ENCODE measurements at places on chromosomes 1 and 21.

- peak; percentile 64 for DNase-seq
Measured at GRCh38 chr1:6348511-6349191, 44.9 kb downstream of the ACOT7 start.

DNA sequence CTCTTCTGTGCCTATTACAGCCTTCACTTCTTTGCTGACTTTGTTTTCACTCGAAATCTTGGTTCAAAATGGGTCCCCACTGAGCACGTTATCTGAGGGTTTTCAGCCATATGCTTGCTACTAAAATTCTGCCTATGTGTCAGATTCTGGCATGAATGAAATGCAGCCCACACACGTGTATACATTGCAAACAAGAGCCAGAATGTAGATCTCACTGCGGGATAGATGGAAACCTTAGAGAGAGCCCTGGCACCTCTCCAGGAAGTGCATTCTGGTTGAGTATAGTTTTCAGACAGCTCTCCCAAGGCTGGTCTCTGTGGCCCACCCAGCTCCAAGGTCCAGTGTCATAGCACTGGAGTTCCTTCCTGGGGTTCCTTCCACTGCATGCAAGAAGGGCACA is 234.7 kb upstream of the GJB5 start:
- DNase-seq, result no peak

GRCh38 chr1:212862111-212862690 is 4.1 kb downstream of the FLVCR1 start:
- no peak for DNase-seq

- no peak for DNase-seq
Measured at GRCh38 chr1:40751802-40752201, 31.8 kb upstream of the KCNQ4 start.

- DNase-seq, result no peak
Measured at GRCh38 chr1:228374711-228375577, 31.7 kb downstream of the TRIM11 start.

GRCh38 chr1:85579622-85580021 is 939 bp upstream of the CCN1 start:
- DNase-seq, result no peak

DNA sequence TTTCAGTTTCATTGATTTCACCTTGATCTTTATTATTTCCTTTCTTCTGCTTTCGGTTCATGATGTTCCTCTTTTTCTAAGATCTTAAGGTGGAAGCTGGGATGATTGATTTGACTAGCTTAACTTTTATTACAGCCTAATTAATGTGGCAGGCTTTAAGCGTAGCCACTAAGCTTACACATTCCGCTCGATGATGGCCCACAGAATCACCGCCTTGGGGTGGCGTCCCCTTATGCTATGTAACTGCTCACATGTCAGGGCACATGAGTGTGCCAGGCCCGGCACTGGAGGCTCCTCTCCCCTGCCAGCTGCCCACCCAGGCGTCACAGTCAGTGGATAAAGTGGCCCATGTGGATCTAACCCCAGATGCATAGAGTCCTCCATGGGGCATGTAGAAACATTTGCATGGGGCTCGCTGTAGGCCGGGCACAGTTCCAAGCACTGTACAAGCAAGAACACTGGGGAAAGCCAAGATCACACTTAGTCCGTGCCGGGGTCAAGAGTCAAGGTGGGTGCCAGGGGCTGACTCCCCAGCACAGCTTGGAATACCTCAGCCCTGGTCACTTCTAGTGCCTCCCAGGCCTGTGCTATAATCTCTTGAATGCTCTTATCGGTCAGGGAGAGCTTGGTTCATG is 41.7 kb downstream of the PKNOX1 start:
- no peak for DNase-seq

GRCh38 chr1:240008298-240008697 is 83.4 kb upstream of the FMN2 start:
- DNase-seq, result no peak

- peak; percentile 68 for DNase-seq
Measured at GRCh38 chr1:206581571-206581981, 30.7 kb downstream of the EIF2D start.

DNA sequence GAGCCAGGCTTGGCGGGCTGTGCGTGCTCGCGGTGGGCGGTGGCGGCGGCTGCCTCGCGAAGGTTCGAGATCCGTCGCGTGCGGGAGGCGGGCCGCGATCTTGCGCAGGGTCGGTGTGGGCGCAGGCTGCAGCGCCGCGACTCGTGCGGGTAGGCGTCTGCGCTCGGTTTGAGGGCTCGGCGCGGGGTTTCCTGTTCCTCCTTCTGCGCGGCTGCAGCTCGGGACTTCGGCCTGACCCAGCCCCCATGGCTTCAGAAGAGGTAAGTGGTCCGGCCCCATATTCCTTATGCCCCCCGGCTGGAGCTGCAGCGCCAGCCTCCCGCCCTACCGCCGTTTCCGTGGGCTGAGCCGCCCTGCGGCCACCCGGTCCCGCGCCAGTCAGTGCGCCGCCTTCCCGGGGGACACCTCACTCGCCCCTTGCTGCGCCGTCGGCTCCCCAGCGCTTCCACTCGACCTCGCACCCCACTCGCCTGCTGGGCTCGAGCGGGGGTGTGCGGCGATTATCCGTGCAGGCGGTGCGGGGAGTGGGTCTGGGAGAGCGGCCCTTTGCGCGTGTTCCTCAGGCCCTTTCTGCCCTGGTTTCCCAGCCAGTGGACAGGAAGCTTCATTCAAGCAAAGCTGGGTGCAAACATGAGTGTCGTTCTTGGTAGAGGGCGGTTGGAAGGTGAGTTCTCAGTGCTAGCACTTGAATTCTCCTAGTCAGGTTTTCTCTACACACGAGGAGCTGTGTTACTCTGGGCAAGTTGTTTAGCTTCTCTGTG is at the start of gene CACYBP:
Gene CACYBP, plus strand, starts transcription at position 12 of the 761 bp plus-strand sequence. Its CDS starts 234 bp downstream, at position 246.
- DNase-seq, result peak; percentile 25

- no peak for DNase-seq
Measured at GRCh38 chr1:55069280-55069679, 29.9 kb downstream of the PCSK9 start.

DNA sequence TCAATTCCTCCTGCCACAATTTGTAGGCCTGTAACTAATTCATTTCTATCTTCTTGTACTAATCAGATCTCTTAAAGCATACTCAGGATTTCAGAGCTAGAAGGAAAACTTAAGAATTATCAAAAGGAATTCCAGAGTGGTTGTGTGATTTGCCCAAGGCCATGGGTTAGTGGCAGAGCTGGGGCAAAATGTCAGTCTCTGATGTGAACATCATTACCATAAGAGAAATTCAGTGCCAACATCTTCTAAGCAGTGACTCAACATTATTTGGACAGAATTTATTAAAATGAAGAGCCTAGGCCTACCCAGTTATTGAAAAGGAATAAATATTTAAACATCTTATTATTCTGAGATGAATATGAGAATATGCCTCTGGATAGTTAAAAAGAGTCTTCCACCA is 14.5 kb downstream of the ST6GALNAC5 start:
- no peak for DNase-seq

GRCh38 chr1:204113896-204114295 is 37.9 kb downstream of the ETNK2 start:
- no peak for DNase-seq

- no peak for DNase-seq
Measured at GRCh38 chr1:76095802-76096201, 21.3 kb downstream of the ST6GALNAC3 start.

- peak; percentile 67 for DNase-seq
Measured at GRCh38 chr1:117674521-117675400, 68.9 kb downstream of the TENT5C start.

GRCh38 chr1:9426291-9426711 is 113.0 kb upstream of the SLC25A33 start:
- peak; percentile 57 for DNase-seq

DNA sequence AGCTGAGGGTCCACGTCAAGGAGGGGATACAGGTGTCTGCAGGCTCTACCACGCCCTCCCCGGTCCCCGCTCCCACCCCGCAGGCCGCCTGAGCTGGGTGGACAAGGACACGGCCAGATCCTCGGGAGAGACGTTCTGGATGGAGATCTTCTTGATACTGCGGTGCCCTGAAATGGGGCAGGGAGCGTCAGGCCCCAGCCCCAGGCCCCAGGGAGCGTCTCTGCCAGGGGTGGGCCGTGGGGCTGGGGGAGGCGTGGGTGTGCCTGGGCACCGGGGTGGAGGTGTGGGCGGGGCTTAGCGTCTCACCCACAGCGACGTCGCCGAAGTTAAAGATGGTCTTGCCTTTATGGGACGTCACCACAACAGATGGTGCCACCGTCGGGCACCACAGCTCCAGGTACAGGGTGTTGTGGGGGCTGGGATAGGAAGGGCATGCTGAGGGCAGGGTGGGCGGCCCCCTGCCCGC is 7.3 kb upstream of the TMEM52 start:
- no peak for DNase-seq

DNA sequence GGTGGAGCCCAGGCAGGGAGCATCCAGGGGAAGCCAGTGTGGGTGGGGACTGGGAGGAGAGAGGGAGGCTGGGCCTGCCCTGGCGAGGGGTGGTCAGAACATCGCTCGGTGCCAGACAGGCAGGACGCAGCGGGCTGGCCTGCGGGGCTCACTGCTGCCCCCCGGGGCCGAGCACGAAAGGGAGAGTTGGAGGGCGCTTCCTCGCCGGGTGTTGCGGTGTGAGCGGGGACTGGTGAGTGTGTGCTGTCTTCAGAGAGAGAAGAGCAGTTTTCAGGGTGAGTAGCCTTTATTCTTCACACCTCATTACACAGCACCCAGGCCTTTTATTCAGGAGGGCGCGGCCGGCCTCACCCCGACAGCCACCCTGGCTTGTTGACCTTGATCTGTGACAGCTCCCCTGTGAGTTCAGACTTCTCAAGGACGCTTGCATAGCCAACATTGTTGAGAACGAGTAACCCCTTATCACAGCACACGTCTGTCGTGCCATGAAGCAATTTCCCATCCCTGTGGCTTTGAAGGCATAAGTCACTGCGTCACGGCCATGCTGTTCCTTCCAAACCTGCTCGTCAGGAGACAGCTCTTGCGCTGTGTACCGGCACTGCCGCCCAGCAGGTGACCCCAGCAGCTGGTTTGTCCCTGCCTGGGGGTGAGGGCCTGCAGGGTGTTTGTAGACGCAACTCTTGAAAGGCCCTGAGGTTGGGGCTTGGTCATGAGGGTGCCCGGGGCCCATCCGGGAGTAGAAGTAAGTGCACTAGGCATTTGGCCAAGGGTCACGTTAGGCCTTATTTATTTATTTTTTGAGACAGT is 54.6 kb downstream of the PRKCZ start:
- DNase-seq, result no peak

- no peak for DNase-seq
Measured at GRCh38 chr21:41245509-41246135, 71.0 kb upstream of the FAM3B start.

DNA sequence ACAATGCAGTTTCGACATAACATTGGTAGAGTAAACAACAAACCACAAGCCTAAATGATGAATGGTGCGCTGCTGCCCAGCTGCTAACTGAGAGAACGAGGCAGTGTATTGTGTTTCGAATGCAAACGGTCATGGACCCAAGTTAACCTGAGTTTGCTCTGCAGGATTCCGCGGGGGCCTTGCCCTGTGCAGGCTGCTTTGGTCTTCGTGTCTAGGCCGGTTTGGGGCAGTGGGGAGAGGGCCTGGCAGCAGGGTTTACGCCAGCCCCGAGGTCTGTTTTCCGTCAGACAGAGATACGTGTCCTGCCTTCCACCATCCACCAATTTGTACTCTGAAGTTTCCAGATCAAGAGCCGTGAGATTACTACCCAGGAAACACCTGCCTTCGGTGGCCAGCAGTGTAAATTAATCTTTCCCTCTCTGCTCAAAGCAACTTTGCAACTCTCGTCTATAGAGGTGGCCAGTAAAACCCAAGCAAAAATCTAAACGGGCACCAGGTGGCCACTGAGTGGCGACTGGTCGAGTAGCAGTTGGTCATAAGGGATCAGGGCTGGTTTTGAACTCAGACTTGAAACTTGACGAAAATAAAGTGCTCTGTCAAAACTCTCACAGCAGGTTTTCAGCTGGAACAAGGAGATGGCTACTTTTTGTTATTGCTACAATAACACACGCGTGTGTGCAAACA is 6.3 kb upstream of the PRDM15 start:
- no peak for DNase-seq

DNA sequence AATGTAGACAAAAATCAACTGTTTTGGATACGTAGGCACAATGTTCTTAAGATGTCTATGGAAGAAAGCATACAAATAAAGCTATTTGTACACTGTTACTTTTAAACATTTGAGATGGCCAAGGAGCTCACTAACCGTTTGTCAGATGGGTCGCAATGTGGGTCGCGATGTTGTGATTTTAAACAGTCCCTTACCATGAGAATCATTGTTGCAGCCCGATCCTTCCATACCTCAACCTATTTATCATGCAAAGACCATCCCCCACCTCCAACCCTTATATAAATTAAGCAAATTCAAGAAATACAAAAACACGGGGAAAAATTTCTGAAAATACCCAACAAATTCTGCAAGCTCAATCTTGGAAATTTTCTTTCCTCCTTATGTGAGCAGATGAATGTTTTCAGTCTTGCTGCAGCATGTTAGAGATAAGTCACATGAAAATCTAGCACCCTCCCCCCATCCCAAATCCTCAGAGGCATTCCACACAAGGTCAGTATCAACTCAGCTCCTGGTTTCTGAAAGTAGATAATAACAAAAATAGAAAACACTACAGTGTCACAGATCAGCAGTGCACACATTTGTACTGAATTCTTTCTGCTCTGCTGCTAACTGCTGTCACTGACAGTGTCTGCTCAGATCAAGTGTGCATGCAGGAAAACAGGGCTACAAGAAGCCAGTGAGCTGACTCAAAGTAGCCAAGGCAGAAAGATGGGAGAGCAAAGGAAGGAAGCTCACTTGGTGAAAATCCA is 92.9 kb upstream of the TTC39A start:
- DNase-seq, result peak; percentile 19

DNA sequence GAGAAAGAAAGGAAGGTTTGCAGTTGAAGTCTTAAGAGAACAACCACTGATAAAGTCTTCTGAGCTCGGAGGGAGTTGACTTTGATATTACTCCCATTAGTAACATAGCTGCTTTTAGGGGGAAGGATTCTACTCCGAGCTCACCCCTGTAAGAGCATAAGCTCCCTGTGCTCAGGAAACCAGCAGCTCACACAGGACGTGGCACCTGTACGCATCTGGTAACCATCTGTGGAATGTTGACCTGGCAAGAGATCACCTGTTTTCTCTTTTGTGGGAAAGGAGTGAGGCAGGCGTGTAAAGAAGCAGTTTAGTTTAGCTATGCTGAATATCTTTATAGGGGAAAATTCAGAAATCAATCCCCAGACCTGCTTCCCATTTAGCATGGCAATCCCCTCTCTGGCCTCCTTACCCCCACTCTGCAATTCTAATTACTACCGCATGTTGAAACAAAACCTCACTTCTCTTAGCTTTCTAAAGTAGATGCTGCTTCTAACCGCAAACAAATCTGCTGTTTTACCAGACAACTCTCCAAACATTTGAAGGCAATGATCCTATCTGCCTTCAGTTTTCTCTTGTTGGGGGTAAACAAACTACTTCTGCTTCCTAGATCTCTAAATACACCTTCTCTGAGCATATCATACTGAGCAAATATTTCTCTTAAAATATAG is 121.8 kb upstream of the KCNK1 start:
- no peak for DNase-seq

GRCh38 chr21:29323189-29323588 is 24.5 kb downstream of the BACH1 start:
- no peak for DNase-seq
